Activated CD4-positive, alpha-beta T cell treated with anti-CD3 and anti-CD28 coated beads, Interleukin-10, Interleukin-2, amounts not matched to agents 100 ng/mL and 50 ng/mL, durations not matched to agents 16 hours and 8 hours (primary cell): ENCODE measurements at places on chromosomes 1 and 21.

GRCh38 chr1:87706779-87707228 lies 378.1 kb downstream of the LMO4 start:
- DNase-seq: no peak

GRCh38 chr1:118437664-118438063 lies 252.6 kb upstream of the SPAG17 start:
- DNase-seq: no peak

DNA sequence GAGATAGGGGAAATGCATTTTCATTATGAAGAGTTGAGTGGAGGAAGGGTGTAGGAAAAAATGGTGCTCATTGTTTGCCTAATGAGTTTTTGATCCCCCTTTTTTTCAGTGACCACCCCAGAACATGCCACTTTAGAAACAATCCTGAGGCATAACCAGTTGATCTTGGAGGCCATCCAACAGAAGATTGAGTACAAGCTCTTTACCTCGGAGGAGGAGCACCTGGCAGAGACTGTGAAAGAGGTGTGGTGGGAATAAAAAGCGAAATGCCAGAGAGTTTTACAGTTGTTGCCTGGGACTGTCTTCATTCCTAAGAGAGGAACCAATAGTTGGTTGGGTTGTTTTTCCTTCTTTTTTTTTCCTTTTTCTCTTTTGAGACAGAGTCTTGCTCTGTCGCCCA lies 54.3 kb upstream of the EPHA8 start:
- DNase-seq: no peak

DNA sequence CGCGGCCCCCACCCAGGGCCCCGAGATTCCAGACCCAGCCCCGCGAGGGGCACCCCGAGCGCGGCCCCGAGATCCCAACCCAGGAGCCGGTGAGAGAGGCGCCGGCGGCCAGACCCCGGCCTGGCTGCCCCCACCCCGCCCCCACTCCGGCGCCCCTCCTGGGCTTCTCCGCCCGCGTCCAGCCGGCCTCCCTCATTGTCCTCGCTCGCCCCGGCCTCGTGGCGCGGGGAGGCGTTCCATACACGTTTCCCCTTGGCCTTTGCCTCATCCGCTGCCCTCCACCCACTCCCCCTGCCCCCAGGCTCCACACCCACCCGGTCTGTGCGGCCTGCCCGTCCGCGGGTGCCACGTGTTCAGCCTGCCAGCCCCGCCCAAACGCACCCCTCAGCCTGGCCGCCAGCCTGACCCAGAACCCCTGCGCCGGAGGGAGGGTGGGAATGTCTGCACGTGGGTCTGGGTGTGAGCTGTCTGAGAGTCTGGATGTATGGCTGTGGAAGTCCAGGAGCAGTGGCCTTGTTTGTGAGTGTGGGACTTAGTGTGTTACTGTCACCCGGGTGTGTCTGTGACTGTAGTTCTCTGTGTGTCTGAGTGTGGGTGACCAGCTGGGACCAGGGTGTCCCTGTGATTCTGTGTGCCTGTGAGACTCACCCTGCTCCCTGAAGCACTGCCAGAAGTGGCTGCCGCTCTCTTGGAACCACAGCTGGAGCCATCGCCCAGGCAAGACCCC lies 681 bp downstream of the B4GALT2 start:
- DNase-seq: peak; percentile 73

DNA sequence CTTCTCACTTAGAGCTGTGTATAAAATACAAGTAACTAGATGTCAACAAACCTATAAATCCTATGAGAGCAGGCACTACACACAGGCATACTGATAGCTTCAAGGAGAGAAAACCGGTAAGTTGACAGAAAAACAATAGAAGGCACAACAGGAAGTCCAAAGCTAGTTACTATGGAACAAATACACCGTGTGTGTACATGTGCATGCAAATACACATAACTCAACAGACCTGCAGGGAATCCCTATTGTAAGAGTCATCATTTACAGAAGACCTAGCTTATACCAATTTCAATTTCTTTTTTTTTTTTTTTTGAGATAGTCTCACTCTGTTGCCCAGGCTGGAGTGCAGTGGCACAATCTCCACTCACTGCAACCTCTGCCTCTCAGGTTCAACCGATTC lies 26.3 kb downstream of the JAK1 start:
- no peak for DNase-seq

- peak; percentile 9 for DNase-seq
Measured at GRCh38 chr1:115545791-115546733, 95.7 kb upstream of the VANGL1 start.

DNA sequence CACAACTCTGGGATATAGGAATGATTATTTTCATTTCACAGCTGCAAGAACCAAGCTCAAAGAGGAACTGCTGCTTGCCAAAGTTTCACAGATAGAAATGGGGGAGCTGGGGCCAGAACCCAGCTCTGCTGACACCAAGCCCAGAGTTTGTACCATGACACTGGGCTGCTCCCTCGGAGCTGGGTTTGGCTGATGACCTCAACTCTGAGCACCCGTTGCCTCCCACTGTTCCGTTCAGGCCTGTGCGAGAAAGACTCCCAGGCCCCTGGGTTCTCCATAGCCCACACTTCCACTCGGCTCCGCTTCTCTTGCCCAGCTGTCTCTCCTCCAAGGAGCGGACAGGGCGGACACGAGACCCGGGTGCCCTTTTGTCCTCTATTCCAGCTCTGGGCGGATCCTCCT lies 55.2 kb downstream of the NGF start:
- DNase-seq: no peak

GRCh38 chr1:68339505-68339904 lies 107.2 kb upstream of the WLS start:
- DNase-seq: no peak

GRCh38 chr1:157176591-157177121 lies 38.5 kb upstream of the ETV3 start:
- DNase-seq: no peak

DNA sequence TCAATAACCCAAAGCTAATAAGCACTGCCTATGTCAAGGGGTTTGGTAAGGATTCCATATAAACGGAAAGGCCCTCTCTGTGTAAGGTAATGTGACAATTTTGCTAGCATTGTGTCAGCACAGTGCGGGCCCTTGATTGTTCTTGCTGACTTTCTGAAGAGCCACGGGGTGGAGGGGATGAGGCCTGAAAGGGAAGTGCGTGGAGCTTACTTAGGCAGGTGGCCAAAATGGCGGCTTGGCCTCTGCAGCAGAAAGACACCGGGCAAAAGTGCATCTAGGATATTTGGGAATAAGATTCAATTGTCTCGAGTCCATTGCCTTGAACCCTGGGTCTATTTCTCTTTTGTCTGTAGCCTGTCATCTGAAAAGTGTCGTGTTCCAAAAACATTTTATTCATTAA lies 114.3 kb downstream of the TGFB2 start:
- DNase-seq: no peak

GRCh38 chr21:37367703-37368540 lies 1.3 kb downstream of the DYRK1A start:
- DNase-seq: peak; percentile 63

- DNase-seq: no peak
Measured at GRCh38 chr1:96520579-96520947, 201.0 kb upstream of the PTBP2 start.

DNA sequence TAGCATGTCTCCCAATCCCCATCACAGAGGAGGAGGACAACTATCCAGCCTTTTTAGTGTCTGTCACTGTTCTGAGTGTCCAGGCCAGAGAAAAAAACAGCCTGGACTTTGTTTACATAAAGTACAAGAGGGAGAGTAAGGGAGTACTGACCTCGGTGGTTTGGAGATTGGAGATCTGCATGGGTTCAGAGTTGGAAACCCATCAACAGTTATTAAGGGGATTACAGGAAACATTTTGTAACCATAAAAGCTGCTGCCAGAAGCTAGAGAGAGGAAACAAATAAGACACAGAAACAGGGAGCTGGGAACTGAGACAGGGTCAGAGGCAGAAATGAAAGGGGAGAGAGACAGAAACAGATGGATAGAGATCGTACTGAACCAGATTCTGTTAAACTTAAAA lies 131.5 kb upstream of the CTTNBP2NL start:
- DNase-seq: no peak

- no peak for DNase-seq
Measured at GRCh38 chr1:111982428-111982827, 7.0 kb downstream of the KCND3 start.

DNA sequence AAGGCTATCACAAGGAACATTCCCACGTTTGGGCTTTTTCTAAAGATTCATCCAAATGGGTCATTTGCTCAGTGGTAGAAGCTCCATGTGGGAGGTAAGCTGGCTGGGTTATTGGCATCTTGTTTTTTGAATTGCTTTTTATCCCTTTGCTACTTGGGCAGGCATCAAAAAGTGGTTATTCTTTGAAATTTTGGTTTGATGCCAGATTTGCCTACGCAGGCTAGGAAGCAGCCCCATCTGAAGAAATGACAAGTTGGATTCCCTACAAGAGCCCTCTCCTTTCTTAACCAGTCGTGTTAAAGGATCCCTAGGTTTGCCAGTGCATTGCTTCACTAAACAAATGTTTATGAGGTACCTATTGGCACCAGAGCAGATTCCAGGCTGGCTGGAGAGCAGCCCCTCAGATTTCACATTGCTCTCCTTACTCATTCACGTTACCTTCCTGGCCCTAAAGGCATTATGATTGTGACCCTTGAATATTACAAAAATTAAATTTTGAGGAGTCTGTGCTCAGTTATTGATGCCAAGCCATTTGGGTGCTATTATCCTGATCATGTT lies 38.8 kb downstream of the ARID1A start:
- DNase-seq: no peak

GRCh38 chr1:207971331-207972219 lies 60.6 kb upstream of the CD34 start:
- DNase-seq: no peak

GRCh38 chr1:8813991-8814390 lies 3.4 kb downstream of the RERE start:
- peak; percentile 8 for DNase-seq

GRCh38 chr1:239909898-239910297 lies 181.8 kb upstream of the FMN2 start:
- DNase-seq: no peak

DNA sequence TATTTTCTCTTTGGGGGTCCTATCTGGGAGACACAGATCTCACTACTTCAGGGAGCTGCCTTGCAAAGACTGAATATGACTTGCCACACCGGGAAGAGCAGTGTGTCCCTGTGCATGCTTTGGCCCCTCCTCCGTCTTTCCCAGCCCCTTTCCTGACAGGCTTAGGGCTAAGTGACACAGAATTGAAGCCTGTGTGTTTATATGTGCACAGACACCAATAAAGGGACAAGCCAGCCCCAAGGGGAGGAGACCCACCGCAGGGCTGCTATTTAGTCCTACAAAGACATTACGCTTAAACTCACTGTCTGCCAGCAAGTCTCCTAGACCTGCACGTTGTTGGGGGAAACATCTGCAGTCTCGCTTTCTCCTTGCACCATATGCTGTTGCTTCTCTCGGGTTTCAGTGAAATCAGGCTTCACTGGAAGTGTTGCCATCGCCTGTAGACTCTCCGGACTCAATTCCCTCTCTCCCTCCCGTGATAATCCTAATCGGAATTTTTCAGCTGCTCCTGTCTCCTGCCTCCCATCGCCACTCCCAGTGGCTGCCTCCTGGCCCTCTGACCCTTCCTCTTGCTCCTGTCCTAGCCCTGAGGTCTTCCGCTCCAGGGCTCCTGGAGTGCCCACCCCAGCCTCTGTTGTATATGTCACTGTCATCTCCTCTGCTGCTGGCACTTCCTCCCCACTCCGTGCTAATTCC lies 58.5 kb upstream of the LRRC53 start:
- no peak for DNase-seq

- DNase-seq: peak; percentile 74
Measured at GRCh38 chr1:34786521-34787325, 5.7 kb downstream of the GJB3 start.

DNA sequence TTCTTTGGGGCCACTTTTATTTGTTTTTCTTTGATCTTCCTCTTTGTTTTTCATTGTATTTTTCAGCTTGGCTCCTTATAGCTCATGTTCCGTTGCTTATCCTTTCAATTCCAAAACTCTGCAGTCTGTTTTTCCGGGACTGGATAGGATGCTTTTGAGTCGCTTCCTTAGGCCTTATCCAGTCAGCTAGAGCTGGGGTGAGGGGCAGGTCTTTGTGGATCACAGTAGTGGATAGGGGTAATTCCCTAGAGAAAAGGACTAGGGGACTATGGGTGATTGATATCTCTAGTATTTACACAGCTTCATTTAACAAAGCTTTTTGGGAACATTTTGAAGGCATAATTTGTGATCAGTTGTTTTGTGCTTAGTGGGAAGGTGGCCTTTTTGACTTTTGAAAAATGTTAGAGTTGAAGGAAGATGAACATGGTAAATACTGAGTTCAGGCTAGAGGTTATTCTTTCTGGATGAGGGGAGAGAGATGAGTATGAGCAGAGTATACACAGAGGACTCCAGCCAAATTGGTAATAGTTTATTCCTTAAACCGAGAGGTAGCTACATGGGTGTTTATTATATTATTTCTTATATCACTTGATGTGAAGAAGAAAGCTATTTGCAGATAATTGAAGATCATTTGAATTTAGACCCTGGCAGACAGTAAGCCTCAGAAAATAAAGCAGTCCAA lies 22.5 kb downstream of the CEP350 start:
- no peak for DNase-seq

DNA sequence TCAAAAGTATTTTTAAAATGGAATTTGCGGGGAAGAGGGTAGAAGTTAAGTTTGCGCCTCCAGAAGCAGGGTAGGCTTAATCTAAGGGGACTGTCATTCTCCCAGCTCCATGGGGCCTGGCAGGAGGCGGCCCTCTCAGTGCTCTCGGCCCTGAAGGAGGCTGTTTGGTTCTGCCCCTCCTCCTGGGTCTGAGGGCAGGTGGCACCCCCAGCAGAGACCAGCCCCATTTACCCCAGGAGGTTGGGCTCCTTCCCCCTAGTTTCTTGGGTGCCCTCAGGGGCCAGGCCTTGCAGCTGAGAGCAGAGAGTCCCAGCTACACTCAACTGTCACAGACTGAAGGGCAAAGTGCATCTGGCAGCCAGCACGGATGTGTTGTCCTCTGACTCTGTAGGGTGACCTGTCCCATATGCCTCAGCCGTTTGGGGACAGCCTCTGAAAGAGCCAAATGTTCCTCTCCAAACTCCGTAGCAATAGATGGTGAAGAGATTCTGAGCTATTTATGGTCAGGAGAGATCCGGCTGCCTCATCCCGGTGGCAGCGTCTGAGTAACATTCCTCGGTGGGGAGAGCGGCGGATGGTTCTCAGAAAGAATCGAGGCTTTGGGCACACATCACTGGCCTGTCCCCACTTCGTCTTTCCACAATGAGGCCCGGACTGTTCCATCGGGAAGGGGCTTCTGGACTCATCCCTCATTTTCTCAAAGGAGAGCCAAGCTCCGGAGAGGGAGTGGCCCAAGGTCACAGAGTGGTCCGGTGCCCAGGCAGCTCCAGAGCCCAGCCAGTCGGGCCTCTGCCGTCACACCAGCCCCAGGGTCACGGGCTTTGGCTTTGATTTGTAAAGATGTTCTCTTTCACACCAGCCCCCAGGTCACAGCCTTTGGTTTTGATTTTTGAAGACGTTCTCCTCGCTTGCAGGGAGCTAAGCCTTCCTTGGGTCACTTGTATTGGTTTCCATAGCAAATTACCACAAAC lies 424.2 kb upstream of the VAMP3 start:
- no peak for DNase-seq

DNA sequence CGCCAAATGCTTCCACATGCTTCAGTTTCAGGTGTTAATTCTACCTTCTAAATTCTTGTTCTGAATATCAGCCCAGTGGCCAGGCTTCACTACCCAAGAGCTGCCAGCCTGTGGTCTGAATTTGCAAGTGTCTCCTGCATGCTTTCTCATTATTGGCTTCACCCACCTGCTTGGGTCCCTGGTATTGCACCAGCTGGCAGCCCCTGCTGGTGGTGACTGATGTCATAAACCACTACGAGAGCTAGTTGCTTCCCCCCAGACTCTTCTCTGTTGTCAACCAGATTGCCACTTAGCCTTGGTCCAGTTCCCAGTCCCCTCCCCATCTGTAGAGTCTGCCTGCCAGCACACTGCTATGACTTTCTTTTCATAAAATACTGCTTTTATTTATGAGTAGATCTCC lies 197.7 kb upstream of the DUSP10 start:
- no peak for DNase-seq
